Stimulated activated CD4-positive, alpha-beta T cell treated with anti-CD3 and anti-CD28 coated beads, Interleukin-1b, Interleukin-23, amount 100 ng/mL, for 4 hours (primary cell): ENCODE measurements at places on chromosomes 4 and X.

- no peak for DNase-seq
Observed at GRCh38 chr4:124515591-124515990, 196.9 kb downstream of the ANKRD50 start.

DNA sequence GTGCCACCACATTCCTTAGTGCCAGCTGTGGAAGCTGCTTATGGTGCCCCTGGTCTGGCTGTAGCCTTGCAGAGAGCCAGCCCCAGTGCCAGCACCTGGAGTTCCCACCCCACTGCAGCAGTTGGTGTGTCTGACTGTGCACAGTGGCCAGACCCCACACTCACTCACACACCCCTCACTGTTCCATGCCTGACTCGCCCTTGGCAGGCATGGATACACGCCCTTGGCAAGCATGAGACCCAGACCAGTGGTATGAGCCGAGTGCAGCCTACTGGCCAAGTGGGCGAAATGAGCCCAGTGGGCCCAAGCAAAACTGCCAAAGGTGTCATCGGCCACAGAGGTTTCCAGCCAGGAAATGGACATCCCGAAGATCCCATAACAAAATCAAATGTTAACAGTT is 27.4 kb downstream of the NAA11 start:
- no peak for DNase-seq

DNA sequence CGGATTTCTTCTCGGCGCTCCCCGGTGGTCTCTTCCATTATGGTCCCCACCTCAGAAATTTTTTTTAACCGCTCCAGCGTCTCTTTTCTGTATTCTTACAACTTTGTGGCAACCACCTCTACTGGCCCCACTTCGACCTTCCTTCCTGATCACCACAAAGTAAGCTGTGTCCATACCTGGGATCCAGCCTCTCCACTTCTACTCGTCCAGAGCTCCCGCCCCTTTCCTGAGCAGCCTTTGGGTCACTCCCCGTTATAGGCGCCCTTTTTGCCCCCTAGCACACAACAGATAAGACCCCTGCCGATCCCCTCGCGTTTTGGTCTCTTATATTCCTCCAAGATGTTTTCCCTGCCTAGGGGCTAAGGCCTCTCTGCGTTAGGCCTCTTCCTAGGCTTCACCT is 557 bp downstream of the PIGG start:
- DNase-seq = no peak

DNA sequence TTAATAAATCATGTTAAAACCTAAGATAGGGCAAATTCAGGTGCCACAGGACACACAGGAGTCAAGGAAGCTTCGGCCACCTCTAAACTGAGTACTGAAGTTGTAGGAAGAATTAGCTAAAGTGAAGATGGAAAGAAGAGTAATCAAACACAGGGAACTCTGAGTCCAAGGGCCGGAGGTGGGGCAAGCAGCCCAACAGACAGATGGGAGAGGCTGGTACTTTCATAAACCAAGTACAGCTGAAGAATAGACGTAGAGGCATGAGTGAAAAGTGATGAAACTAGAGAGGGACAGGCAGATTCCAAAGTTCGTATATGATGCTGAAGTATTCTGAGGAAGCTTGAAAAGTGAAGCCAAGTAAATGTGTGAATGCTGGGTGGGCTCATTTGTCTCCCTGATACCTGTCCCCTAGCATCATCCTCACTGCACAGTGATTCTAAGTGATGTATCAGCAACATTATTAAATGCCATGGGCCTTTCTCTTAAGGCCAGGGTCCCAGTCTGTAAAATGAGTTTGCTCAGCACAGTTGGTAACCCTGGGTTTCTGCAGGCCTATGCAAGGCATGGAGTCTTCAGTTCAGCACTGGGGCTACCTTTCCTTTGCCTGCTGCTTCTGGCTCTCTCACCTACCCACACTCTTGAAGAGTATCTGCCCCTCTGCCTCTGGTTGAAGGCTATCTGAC is 203.3 kb downstream of the NR3C2 start:
- DNase-seq = no peak

- DNase-seq = no peak
Observed at GRCh38 chrX:78754917-78755316, 7.4 kb downstream of the LPAR4 start.
